ENCODE measurements at places on chromosomes 7 and 10.

DNA sequence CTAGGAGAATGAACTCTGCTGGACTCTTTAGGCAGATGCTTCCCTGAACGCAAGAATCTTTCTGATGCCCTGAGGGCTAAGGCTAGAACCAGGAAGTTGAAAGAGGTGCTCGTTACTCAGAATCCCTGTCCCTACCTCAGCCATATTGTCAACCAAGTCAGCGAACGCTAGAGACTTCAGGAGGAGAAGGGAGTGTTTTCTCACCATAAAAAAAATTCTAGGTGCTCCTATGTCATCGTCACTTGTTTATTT, 359.4 kb downstream of the PRPF18 start:
- no peak for DNase-seq

DNA sequence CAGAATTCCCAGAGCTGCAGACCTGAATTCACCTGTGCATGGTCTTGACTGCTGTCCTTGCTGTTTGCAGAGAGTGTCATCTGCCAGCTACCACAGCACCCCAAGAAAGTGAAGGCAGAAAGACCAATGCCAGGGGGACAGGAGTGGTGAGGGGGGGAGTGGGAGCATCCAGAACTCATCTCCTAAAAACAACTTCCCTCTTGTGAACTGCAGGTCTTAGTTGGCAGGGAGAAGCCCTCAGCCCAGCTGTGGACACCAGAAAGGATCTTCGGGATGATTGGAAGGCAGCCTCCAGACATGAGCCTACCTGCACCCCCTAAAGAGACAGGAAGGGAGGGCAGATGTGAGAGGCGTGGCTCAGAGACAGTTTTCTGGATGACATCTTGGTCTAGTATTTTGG, 615.8 kb upstream of the MGMT start:
- DNase-seq = no peak

DNA sequence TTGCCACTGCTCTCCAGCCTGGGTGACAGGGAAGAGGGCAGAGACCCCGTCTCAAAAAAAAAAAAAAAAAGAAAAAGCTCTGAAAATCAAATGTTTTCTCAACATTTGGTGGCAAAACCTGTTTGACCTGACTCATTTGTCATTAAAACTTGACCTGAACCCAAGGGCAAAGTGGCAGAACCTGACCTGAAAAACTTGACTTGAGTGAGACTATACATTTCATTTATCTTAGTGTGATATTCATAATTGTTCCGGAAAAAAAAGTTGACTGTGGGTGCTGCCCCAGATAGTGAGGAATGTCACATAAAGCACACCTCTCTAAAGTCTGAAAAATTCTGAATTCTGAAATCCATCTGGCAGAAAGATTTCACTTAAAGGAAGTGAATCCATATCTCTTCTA, 2.3 kb upstream of the TAX1BP1 start:
- DNase-seq = no peak

DNA sequence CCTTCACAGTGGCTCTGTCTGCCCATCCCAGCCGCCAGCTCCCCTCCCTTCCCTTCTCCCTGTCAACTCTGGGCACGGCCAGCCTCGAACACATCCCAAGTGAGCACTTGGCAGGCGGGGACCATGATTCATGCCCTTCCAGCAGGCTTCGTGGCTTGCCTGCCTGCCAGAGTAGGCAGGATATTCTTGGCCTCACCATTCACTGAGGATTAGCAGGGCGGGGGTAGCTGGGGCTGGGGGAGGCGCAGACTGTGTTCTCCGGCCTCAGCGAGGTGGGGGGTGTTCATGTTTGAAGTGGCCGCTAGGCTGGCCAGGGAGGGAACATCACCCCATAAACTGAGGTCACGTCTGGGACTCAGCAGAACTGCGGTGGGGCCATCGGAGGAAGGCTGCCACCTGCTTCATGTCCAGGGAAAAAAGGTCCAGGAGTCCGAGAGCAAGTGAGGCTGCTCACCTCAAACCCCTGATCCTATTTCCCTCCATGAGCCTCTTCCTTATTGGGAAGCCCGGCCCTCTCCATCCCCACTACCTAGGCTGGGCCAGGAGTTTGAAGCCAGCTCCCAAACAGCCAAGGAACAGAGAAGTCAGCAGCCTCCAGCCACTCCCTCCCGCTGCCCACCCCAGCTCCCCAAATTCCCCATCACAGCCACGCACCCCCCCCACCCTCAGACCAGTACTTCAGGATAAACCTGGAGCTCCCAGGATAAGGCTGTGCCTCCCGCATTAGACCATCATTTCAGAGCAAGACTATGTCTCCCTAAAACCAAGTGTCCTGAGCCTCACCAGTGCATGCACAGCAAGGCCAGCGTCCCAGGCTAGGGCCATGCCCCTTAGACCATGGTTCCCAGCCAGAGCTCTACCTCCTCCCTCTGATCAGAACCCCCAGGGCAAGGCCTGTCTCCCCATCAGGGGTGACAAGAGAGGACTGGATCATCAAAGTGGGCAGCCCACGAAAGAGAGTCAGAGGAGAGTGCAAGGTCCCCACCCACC, 42.8 kb upstream of the RABGEF1 start:
- DNase-seq = no peak

GRCh38 chr10:132359305-132360040, 27.5 kb downstream of the LRRC27 start:
- no peak for DNase-seq

- no peak for DNase-seq
Measured at GRCh38 chr7:130351791-130352090, 7.1 kb downstream of the CPA5 start.

DNA sequence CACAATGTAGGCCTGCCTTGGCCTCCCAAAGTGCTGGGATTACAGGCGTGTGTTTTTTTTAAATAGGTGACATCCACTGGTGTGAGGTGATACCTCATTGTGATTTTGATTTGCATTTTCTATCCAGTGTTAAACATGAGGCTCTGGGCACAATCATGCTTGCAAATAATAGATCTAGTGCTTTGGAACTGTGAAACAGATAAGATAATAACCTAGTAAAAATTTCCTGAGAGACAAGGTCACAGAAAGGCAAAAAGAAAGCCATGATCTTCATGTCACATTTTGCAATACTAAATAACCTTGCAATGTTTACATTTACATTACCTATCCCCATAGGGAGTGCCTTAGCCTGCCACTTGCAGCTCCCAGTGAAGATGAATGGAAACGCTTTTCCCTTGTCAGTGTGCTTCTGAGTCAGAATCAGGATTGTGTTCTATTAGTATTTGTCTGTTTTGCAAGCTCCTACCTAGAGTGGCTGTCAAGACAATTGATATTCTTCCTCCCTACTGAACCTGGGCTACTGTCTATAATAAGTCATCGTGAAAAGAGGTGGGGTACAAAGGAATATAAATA, 256.5 kb downstream of the PHTF2 start:
- DNase-seq = no peak

- DNase-seq = no peak
Measured at GRCh38 chr10:5538446-5538845, 13.7 kb downstream of the CALML3 start.

DNA sequence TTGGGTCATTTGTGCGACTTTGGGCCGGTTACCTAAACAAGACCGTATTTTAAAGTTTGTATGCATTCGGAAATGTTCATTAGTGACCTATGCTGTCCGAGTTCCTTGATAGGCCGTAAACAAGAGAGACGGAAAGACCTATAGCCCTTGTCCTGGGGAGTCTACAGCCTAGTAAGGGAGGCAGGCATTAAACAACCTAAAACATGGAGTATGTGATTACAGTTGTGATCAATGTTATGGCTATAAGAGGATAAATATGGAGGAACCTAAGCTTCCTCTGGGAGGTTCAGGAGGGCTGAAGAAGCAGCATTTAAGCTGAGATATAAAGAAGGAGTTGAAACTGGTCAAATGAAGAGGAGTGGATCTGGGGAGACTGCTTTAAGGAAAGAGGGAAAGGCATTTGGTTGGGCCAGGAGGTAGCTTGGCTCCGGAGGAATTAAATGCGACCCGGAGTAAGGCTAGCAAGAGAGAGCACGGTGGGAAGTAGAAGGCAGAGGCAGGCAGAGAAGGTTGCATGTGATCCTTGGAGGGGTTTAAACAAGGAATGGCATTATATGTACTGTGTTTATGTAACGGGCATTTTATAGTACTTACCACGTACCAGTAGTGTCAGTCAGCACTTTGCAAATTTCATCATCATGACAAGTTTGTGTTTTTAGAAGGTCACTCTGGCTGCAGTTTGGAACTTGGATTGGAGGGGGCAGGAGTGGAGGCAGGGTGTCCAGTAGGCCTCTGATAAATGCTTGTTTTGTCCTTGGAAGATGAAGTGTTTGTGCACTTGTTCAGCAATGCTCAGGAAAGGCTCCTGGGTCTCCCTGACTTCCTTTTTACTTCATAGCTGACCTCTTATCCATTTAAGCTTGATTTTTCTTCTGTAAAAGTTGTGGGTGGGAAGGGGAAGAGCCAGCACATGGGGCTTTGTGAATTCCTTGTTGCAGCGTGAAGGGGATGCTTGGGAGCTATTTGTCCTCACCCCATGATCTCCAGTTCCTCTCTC, 1.0 kb upstream of the AVPI1 start:
- no peak for DNase-seq

GRCh38 chr10:4902571-4903011, 60.6 kb upstream of the AKR1C1 start:
- DNase-seq = no peak

DNA sequence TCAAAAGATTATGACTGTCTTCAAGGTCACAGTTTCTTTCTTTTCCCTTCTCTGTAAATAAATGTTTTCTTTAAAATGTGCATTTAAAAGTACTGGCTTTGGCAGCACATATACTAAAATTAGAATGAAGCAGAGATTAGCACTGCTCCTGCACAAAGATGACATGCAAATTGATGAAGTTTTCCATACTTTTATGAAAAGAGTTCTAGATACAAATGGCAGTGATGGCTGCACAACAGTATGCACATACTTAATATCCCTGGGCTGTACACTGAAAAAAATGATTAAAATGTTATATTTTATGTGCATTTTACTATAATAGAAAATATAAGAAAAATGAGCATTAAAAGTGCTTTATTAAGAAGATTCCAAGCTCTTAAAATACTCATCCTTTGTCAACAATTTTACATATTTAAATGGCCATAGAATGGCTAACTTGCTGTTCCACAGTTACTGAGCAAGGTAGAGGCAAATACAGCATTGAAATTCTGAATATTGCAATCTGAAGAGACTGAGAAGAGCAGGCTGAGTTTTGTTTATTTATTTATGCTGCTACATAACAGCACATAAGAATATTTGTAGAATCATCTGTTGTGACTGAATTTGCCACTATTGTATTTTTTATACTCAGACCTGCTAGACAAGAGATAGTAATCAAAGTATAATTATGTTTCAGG, 117.8 kb downstream of the GPR37 start:
- no peak for DNase-seq

DNA sequence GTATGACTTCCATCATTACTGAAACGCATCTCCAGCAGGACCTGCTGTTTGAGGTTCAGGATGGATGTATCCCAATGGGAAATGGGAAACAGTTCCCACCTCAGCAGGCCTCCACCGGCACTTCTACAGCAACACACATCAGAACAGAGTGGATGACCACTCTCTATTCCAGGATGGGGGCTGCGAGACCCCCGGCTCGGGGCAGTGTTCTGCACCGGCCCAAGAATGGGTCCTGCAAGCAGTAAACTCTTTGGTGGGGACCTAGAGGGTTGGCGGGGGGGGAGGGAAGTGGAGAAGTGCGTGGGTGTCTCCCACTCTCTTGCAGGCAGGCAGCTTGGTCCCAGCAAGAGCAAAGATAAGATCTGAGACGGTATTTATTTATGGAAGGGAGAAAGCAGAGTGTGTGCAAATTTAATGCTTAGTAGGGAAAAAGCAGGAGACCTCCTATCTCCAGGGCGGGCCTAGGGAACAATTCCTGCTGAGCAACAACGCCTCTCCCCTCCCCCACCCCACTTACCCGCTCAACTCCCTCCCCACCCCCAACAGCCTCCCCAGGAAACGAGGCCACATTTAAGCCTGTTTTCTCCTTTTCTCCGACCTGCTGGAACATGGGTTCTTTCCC, 4.0 kb downstream of the SFMBT2 start:
- no peak for DNase-seq

- no peak for DNase-seq
Measured at GRCh38 chr7:93258661-93259060, 26.5 kb downstream of the VPS50 start.

DNA sequence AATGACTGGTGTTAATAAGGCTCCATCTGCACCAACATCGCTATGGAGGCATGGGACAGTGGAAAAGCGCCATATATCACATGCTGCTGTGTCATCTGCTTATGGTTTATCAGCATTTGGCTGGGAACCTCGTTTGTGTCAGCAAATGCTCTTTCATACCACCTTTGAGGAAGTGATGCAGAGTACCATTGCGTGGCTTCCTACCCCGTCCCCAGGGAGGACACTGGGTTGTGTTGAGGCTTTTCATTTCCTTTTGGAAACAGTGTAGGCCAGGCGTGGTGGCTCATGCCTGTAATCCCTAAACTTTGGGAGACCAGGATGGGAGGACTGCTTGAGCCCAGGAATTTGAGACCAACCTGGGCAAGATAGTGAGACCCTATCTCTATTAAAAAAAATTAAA, 6.8 kb downstream of the TACR2 start:
- no peak for DNase-seq

GRCh38 chr7:90178166-90178565, 23.9 kb downstream of the STEAP1 start:
- DNase-seq = no peak

DNA sequence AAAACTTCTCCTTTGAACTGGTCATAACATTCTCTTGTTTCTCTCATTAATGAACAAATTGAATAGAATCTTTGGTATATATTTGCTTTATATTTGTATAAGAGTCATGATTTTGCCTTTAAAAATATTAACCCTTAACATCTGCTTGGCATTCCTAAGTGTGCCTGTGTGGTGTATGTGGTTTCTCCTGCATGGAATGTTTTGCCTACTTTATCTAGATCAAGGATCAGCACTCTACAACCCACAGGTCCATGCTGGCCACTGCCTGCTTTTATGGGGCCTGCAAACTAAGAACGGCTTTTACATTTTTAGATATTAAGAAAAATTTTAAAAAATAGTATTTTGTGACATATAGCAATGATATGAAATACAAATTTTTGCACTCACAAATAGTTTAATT, 4.3 kb upstream of the LAMB4 start:
- no peak for DNase-seq

DNA sequence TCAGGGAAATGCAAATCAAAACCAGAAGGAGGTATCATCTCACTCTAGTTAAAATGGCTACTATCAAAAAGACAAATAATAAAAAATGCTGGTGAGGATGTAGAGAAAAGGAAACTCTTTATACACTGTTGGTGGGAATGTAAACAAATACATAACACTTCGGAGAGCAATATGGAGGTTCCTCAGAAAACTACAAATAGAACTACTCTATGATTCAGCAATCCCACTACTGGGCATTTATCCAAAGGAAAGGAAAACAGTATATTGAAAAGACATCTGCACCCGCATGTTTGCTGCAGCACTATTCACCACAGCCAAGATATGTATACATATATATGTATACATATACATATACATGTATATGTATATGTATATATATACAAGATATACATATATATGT, 94.2 kb downstream of the C10orf90 start:
- DNase-seq = no peak

DNA sequence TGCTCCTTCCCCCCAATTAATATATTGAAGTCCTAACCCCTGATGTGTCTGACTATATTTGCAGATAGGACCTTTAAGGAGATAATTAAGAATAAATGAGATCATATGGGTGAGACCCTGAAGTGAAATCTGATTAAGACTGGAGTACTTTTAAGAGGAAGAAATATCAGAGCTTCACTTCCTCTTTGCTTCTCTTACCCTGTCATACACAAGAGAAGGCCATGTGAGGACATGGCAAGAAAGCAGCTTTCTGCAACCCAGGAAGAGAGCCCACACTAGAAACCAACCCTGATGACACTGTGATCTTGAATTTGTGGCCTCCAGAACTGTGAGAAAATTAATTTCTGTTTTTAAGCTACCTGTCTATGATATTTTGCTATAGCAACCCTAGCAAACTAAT, 44.2 kb downstream of the JMJD1C start:
- DNase-seq = no peak
